ENCODE measurements at places on chromosomes 16 and 17.

- no peak overlapping the region for H3K4me3 ChIP-seq
- no peaks in the 10 kb centered on the region for H3K36me3 ChIP-seq
- no peak for DNase-seq
- no peaks in the 10 kb centered on the region for H3K4me1 ChIP-seq
Observed at GRCh38 chr17:19387921-19388521, 1.0 kb upstream of the MFAP4 start.

- no peaks in the 10 kb centered on the region for H3K4me1 ChIP-seq
- H3K4me3 ChIP-seq, result no peak overlapping the region
- no peak for DNase-seq
Observed at GRCh38 chr16:49921791-49922456, 66.0 kb upstream of the ZNF423 start.

- H3K27me3 ChIP-seq, result no peaks in the 10 kb centered on the region
- H3K36me3 ChIP-seq, result peaks cover 10% of the 10 kb centered on the region
- peak overlapping the region; percentile 94 for H3K27ac ChIP-seq
- peaks cover 40% of the 10 kb centered on the region for H3K4me1 ChIP-seq
- peak overlapping the region; percentile 88 for H3K4me3 ChIP-seq
- DNase-seq, result peak; percentile 59
Observed at GRCh38 chr17:63698886-63699637, 863 bp downstream of the LIMD2 start.

DNA sequence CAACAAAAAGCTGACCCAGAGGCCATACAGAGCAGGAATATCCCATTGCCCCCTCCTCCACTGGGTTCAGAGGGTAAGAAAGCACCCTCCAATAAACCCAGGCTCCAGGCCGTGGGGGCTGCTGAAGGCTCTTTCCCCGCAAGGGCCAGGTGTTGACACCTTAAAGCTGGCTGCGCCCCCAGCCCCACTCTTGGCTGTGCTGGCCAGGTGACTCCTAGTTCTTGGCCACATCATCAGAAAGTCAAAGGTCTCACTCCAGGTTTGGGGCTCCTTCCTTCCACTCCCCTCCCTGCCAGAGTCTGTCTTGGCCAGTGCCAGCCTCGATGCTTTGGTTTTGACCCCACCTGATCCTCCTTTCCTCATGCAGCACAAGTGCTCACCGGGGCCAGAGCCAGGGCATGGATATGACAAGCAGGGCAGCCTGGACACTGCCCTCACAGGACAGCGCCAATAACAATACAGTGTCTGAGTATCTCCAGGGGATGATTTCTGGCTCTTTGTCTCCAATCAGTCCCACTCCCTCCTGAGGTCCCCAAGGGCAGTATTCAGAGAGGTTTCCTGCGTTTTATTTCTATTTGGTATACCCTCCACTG lies 8.2 kb downstream of the SLC46A1 start:
- H3K4me1 ChIP-seq, result no peaks in the 10 kb centered on the region
- H3K4me3 ChIP-seq, result no peak overlapping the region
- no peak overlapping the region for H3K27ac ChIP-seq

- H3K27me3 ChIP-seq, result peaks cover 4% of the 10 kb centered on the region
- no peaks in the 10 kb centered on the region for H3K4me1 ChIP-seq
- H3K36me3 ChIP-seq, result no peaks in the 10 kb centered on the region
- no peak overlapping the region for H3K27ac ChIP-seq
- no peak for DNase-seq
- no peak overlapping the region for H3K4me3 ChIP-seq
Observed at GRCh38 chr16:57824888-57825287, 22.6 kb upstream of the KIFC3 start.

- no peaks in the 10 kb centered on the region for H3K36me3 ChIP-seq
- H3K27me3 ChIP-seq, result no peaks in the 10 kb centered on the region
- no peak overlapping the region for H3K4me3 ChIP-seq
- no peak overlapping the region for H3K27ac ChIP-seq
- no peak for DNase-seq
Observed at GRCh38 chr17:67439269-67439668, 62.2 kb downstream of the PITPNC1 start.

- no peak overlapping the region for H3K27ac ChIP-seq
- H3K4me1 ChIP-seq, result peaks cover 10% of the 10 kb centered on the region
- DNase-seq, result no peak
- H3K4me3 ChIP-seq, result no peak overlapping the region
Observed at GRCh38 chr17:17019891-17020456, 22.3 kb upstream of the MPRIP start.

DNA sequence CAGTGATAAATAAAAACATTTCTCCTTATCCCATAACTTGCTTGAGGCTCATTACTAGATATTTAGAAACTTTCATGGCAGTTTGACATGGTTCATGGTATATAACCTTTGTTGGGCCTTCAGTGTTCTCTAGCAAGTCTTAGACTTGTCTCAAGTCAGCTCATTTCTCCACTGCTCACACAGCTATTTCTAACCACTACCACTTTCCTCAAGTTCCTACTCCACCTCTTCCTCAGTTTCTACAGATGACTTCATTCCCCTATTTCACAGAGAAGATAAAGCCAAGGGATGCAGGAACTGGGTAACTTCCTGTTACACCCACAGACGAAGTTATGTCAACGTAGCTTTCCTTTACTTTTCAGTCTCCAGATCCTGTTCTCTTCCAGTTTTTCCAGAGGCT lies 23.2 kb downstream of the NLK start:
- H3K4me1 ChIP-seq, result no peaks in the 10 kb centered on the region
- H3K4me3 ChIP-seq, result no peak overlapping the region
- no peaks in the 10 kb centered on the region for H3K36me3 ChIP-seq
- H3K27ac ChIP-seq, result no peak overlapping the region

GRCh38 chr16:64184156-64184555 lies 937.7 kb downstream of the CDH11 start:
- no peak for DNase-seq
- H3K36me3 ChIP-seq, result no peaks in the 10 kb centered on the region
- H3K27ac ChIP-seq, result no peak overlapping the region
- H3K4me1 ChIP-seq, result no peaks in the 10 kb centered on the region

DNA sequence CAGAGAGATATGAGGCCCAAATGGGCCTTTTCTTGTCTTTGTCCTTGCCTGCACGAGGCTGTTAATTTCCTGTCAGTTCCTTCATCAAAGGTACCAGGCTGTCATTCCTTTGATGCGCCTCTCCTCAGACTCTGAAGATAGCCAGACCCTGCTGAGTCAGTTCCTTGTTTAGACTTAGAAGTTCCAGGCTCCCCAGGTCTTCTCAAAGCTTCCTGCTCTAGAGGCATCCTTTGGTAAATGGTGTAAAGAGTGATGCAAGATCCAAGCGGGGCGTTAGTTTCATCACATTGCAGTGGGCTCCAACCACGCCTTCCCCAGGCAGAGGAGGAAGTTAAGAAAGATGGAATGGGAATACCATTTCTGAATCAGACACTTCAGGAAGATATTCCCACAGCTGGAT lies 4.0 kb upstream of the CDH11 start:
- no peak overlapping the region for H3K27ac ChIP-seq
- no peaks in the 10 kb centered on the region for H3K4me1 ChIP-seq
- no peak overlapping the region for H3K4me3 ChIP-seq
- no peaks in the 10 kb centered on the region for H3K27me3 ChIP-seq
- DNase-seq, result no peak
- H3K36me3 ChIP-seq, result no peaks in the 10 kb centered on the region

- peaks cover 21% of the 10 kb centered on the region for H3K36me3 ChIP-seq
- no peak overlapping the region for H3K27ac ChIP-seq
- no peak for DNase-seq
- no peak overlapping the region for H3K4me3 ChIP-seq
- peaks cover 6% of the 10 kb centered on the region for H3K4me1 ChIP-seq
- no peaks in the 10 kb centered on the region for H3K27me3 ChIP-seq
Observed at GRCh38 chr17:43011728-43012472, 5.3 kb downstream of the IFI35 start.

GRCh38 chr17:10033959-10034358 lies 128.9 kb upstream of the RCVRN start:
- peak overlapping the region; percentile 11 for H3K4me3 ChIP-seq
- no peaks in the 10 kb centered on the region for H3K36me3 ChIP-seq
- DNase-seq, result no peak

Data from GM12878 (cell line).